A549 treated with CpdA at 1 μM for 4 hours (cell line): ENCODE measurements at places on chromosomes 16 and 17. TPM values are rescaled to one million over a fixed set of nuclear protein-coding genes. Genes with fewer than 3 reads are reported as not detected.

Gene TRPV2
- total RNA-seq = 0.42 to 0.69 TPM (median 0.59 TPM) in 5 replicates

Gene ACE
- total RNA-seq = 0.36 to 0.72 TPM (median 0.55 TPM) in 5 replicates

Gene SBK1
- total RNA-seq = 0.22 to 0.38 TPM (median 0.32 TPM) in 5 replicates

Gene NLRC5
- total RNA-seq = 3.3 to 6.9 TPM (median 4.1 TPM) in 5 replicates

Gene ASGR1
- 0.82 to 1.2 TPM (median 1.0 TPM) in 5 replicates for total RNA-seq

Gene COIL
- total RNA-seq = 17.5 to 22.7 TPM (median 17.8 TPM) in 5 replicates

Gene TEX14
- 0.02 to 0.15 TPM (median 0.09 TPM) in 4 of 5 replicates, not detected in the other for total RNA-seq

Gene MYL11
- total RNA-seq = 0.17 to 0.64 TPM (median 0.42 TPM) in 3 of 5 replicates, not detected in the others

Gene TMEM106A
- total RNA-seq = 0.85 to 1.6 TPM (median 1.1 TPM) in 5 replicates

Gene CCL3
- not detected in 5 replicates for total RNA-seq

Gene MED13
- 19.6 to 23.5 TPM (median 21.8 TPM) in 5 replicates for total RNA-seq

Gene PRSS27
- total RNA-seq = 1.0 to 1.6 TPM (median 1.3 TPM) in 5 replicates

Gene KRT16
- 0.43 to 0.96 TPM (median 0.73 TPM) in 5 replicates for total RNA-seq

Gene SYNGR3
- total RNA-seq = 6.3 to 8.3 TPM (median 6.5 TPM) in 5 replicates

Gene LITAFD
- total RNA-seq = not detected in 5 replicates

Gene APOH
- total RNA-seq = 3.3 to 6.4 TPM (median 5.2 TPM) in 5 replicates
